ENCODE measurements at places on chromosomes 7 and 10.

DNA sequence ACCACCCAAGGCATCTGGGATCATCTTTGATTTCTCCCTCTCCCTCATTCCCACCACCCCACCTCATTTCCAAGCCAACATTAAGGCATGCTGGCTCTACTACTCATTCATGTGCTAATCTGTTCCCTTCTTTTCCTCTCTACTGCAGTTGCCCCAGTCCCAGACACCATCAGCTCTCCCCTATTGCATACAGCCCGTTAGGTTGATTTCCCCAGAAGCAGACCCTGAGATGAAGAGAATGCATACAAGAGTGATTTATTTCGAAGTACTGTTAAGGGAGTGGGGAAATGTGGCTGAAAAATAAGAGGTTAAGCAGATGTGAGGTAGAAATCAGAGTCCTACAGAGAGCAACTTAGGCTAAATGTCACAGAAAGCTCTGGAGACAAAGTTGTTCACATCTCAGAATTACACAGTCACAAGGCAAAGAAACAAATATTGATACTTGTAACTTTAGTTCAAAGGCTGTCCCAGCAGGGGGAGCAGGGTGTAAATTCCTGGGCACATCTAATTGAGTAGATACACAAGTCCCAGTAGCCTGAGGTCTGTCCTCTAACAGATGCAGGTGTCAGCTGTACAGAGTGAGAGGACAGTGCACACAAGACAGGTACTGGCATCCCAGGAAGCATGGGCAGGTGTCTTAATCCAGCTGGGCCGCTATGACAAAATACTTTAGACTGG lies 20.9 kb downstream of the AKR1D1 start:
- no peak for DNase-seq

DNA sequence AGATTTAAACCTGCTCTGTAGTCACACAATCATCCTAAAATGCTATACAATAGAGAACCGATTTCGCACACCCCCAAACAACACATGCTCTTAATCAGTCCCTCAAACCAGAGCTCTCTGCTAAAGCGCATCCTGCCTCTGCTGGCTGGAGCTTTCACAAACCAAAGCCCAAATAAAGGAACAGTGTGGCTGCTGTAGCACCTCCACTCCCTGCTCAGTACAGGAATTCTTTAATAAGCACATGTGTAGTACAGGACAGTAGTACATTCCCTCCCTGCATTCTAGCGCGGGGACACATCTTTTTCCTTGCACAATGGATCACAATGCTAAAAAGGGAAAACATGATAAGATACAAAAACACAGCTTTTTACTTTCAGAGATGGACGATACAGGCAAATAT lies 684.6 kb downstream of the MAGI2 start:
- DNase-seq = no peak

DNA sequence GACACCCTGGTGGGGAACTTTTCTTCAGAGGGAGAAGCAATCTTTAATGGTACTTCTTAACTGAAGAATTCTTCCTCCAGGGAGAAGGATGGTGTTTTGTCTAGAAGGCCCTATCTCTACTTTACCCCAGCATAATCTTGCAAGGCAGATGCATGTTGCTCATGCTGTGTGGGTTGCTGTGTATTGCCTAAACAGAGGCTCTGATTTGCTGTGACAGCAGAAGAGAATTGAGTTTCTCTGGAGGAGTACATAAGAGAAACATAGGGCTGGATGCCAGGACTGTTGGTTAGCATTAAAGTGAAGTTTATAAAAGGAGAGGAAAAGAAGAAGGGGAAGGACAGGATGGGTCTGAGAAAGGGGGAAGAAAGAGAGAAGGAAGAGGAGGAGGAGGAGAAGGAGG lies 248.1 kb upstream of the HPS1 start:
- no peak for DNase-seq

DNA sequence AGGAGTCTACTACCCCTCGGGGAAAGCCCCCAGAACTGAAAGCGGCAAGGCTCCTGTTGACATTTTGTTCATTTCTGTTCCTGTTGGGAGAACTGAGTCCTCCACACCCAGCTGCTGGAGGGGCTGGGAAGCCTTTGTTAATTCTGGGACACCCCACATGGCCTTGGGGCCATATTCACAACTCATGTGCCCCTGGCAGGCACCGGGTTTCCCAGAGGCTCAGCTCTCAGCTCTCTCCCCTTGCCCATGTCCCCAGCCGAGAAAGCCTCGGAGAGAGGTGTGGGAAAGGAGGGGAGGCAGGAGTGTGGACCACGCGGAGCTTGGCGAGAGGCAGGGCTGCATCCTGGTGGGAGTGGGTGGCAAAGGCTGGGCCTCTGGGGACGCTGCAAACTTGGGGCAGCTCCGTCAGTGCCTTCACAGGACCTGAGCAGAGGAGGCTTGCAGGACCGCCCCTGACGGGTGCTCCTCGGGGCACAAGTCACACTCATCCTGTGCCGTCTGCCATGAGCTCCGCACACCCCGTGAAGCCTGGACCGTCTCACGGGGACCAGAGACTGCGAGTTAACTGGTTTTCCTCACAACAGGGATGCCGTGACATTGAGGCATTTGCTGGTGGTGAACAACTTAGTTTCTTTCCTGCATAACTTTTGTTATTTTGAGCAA lies 140.9 kb downstream of the DNAJB6 start:
- DNase-seq = no peak

- DNase-seq = no peak
Observed at GRCh38 chr10:95815133-95815532, 59.2 kb downstream of the ENTPD1 start.

- DNase-seq = no peak
Observed at GRCh38 chr10:43292755-43293676, 26.2 kb upstream of the RASGEF1A start.

DNA sequence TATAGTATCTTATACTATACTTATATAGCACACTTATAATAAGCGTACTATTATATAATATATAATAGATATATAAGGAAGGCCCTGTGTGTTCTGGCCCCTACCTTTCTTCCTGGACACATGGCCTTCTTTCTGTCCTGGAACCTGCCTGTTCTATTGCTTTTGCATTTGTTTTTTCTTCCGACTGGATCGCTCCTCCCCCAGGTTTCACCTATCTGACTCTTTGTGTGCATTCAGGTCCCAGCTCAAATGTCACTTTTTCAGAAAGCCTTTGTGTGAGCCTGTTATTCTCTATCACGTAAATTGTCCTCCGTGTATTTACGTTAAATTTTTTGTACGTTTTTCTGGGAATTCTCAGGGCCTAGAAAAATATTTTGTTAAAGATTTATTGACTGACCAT lies 2.9 kb upstream of the TRIM8 start:
- no peak for DNase-seq

DNA sequence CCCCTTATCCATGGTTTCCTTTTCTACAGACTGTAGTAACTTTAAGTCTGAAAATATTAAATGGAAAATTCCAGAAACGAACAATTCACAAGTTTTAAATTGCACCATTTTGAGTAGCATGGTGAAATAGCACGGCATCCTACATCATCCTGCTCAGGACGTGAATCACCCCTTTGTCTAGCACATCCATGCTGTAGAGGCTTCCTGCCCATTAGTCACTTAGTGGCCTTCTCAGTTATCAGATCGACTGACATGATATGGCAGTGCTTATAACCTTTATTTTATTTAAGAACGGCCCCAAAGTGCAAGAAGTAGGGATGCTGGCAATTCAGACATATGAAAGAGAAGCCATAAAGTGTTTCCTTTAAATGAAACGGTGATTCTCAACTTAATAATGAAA lies 82.7 kb downstream of the CPXM2 start:
- DNase-seq = no peak

DNA sequence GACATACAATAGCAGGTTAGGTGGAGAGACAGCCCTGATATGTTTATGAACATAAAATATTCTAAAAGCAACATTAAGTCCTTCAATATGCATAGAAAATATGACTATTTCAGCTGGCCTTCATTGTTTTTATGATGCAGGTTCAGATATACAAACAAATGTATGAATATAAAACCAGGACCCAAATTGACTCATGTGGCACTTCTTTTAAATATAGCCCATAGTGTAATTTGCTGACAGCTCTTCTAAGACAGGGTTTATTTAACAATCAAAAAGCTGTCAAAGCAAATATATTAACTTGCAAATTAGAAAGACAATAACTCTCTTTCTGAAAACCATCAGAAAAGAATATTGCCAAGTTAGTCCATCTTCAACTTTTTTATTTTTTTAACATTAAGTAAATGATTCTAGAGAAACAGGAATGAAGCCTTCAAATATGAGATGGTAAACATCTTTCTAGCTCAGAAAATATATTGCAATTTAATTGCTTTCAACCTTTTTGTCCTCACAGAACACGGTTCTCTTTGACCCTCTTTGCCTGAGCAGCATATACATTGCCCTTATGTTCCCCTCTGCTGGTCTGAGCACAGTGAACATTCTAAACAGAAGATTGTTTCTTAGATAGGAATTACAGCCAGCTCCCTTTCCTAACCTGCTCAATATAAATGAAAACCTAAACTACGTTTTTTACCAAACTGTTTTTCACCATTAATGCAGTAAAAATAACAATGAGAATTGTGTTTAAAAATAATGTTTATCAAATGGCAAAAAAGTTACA lies 82.8 kb downstream of the CACNA2D1 start:
- DNase-seq = no peak

GRCh38 chr10:69850440-69850839 lies 48.7 kb downstream of the COL13A1 start:
- no peak for DNase-seq

DNA sequence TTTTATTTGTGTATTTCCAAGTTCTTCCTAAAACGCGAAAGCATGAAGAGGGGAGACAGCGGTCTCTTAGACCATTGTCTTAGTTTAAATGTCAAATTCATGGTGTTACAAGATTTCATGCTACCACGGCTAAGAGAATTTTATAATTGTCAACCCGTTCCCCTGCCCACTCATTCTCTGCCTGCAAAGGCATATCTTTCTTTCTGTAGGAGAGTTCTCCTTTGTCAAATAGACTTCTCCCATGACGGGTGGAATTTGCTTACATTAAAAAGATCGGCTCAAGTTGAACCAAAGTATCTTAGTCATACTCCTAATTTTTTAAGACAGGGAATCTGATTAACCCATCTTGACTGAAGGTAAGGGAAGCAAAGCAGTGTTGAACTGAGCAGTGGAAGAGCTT lies 539.2 kb downstream of the REEP3 start:
- DNase-seq = no peak

DNA sequence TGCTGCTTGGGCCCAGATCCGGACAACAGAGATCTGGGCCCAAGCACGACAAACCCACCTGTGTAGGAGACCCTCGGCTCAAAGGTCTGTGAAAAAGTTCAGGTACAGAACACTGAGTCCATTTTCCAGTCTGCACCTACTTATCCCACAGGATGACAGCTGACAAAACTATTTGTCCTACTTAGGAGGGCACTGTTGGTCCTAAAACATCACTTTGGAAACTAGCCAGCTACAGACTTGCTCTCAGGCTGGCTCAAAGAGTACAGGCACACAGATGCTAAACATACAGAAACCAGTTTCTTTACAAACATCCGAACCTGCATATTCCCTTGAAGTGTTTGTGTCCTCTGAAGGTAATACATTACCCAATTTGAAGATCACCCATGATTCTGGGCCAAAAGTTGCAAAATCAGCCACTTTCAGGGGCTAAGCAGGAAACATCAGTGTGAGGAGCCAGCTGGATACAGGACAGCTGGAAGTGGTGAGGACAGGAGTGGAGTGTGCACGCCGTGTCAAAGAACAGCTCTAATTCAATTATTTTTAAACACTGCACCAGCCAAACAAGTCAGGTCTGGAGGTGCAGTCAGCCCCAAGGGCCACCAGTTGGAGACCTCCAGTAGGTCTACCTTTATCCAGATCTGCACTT lies 88.5 kb downstream of the NOC3L start:
- DNase-seq = no peak

All from T-cell (primary cell).